Left kidney (tissue), 8 donors: ENCODE measurements at places on chromosomes 13 and 19. TPM values are rescaled to one million over a fixed set of nuclear protein-coding genes. Genes with fewer than 3 reads are reported as not detected.
A peak's percentile ranks its signal among the peaks of the same experiment; 100 is the strongest.

DNA sequence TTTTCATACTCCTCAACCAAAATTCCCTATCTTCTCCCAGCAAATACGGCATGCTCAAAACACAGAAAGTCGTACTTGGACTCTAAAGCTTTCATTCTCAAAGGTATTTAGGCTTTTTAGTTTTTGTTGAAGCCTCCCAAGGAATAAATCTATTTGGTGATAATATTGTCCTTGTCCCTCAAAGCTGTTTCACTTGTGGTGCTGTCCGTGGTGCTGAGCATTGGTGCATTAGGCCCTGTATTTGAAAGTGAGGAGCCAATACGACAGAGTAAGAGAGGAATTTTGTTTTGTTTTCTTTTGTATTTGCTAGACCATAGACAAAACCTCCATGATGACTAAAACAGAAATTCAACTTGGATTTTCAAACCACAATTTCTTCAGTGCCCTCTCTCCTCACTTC, 3.2 kb upstream of the LGALS13 start:
- DNase-seq = peak; percentile 53

DNA sequence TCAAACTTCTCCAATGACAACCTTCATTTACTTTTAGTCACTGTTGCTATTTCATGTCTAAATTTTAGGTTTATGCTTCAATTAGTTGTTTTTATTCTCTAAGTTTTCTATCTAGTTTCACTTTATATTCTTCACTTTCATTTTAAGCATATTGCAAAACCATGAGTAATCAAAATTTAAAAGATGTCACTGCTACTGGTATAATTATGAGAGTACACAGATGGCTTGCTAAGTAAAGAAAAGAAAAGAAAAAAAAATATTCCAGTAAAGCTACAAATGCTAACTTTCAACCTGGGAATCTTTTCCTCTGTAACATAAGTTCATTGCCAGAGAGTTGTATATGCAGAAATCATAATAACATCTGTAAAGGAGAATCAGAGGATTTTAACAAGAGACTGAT, 1624.7 kb downstream of the PCDH9 start:
- no peak for DNase-seq

DNA sequence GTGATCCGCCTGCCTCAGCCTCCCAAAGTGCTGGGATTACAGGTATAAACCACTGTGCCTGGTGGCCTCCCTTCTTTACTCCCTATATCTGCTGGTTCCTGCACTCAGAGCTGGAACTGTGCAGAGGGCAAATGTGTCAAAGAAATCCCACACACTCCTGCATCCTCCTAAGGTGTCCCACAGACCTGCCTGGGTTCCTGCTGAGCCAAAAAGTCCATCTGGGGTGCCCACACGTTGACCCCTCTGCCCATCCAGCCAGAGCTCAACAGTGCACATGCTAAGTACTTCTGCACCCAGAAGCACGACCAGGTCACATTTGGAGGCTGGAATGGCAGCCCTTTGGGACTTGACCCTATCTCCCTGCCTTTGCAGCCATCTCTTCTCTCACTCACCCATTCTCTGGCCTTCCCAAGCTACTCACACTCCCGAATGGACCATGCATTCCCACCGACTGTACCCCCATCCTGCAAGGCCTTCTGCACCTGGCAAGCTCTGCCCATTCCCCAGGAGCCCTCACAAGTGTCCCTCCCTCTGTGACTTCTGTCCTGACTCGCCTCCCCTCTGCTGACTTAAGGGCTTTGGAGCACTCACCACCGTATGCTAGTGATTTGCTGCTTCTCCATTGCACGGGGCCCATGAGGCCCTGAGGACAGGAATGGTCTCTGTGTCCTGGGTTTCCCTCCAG, 152.1 kb downstream of the KCTD15 start:
- no peak for DNase-seq

DNA sequence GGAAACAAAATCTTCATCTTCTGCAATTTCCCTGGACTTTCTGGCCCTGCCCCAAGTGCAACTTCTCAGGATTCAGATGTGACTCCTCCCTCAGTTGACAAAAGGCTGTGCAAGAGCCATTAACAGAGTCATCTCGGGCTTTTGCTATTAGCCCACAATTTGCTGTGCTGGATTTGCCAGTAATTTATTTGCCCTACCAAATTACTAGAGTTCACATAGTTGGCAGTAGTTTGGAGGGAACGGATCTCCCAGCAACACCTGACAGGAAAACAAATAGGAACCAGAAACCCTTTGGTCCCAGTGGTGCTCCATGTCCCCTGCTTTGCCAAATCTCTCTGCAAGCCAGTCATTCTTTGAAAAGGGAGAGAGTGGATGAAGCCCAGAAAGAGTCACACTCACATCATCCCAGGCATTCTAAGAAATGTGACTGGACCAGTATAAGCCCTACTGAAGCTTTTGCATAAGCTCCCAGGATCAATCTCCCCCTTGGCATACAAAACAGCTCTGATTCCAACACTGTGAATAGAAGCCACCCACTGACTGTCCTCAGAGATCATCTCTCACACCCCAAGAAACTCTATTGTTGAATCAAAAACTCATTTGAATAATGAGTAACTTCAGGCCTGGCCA, 350.1 kb upstream of the NBEA start:
- no peak for DNase-seq

The TMEM59L gene
- polyA plus RNA-seq = 2.5 TPM

The ADAMTSL5 gene
- 0.27 TPM for polyA plus RNA-seq

GRCh38 chr19:46081928-46082727, 41.3 kb upstream of the IGFL4 start:
- peak; percentile 22 for DNase-seq

DNA sequence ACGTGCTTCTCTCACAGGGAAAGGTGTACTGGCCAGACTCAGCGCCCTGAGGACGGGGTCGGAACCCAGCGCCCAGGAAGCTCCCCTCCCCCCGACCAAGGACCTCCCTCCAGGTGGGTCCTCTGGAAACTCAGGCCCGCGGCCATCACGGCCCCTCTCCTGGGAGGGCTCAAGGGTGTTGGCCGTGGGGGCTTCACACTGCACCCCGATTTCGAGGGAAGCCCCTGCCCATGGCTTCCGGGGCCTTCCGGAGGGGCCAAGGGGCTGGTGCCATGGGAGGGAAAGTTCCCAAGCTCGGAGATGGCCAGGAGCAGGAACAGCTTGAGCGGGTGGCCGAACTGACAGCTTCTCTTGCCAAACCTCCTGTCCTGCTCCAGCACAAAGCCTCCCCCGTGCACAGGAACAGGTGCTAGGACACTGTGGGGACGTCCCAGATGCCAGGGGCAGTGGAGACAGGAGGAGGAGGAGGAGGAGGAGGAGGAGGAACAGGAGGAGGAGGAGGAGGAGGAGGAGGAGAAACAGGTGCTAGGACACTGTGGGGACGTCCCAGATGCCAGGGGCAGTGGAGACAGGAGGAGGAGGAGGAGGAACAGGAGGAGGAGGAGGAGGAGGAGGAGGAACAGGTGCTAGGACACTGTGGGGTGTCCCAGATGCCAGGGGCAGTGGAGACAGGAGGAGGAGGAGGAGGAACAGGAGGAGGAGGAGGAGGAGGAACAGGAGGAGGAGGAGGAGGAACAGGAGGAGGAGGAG, 10.0 kb downstream of the SBNO2 start:
- DNase-seq = no peak

DNA sequence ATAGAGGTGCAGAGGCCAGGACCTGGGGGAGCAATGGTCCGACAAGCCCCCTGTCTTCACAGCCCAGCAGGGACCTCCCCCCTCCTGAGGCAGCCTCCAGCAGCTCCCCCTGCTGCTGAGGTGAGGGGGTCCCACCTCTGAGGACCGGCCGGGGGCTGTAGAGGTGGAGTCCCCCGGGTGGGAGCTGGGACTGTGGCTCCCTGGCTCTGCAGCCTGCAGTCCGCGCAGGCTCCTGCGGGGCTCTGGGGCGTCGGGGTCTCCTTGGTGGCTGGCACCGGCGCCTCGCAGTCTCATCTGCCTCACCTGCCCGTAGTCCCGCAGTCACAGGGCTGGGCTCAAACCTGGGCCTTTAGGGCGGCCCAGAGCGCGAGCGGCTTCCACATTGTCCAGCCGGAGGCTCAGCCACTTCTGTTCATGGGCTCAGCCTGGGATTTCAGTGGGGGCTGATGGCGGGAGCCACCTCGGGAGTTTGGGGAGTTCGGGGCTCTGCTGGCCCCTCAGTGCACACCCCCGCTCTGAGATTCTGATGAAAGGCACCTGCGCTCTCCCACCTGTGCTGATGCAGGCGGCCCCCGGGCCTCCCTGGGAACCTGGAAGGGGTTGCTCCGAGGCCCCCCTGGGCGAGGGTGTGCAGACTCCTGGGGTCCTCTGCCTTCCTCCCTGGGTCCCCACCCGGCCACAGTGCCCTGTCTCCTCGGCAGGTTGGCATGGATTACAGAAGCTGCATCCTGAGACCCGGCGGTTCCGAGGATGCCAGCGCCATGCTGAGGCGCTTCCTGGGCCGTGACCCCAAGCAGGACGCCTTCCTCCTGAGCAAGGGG, 7.0 kb upstream of the ZNF554 start:
- DNase-seq = no peak

DNA sequence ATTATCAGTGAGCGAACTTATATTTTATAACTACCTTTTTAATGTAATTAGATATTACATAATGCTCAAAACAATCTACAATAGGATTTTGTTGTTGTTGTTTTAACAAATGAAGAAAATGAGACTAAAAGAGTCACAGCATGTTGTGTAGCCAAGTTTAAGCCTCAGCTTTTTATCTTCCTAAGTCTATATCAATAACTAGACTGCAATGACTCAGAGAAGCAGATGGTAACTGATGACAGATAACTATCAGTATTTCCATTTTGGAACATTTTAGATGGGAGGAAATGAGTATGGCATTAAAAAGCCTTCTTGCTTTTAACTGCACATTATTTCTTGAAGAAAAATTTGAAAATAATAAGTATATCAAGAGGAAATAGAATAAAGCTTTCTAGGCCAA, 825.2 kb downstream of the SLITRK1 start:
- DNase-seq = no peak

The CADM4 gene
- polyA plus RNA-seq = 43.0 TPM
